ENCODE measurements at places on chromosomes 11 and 22.

DNA sequence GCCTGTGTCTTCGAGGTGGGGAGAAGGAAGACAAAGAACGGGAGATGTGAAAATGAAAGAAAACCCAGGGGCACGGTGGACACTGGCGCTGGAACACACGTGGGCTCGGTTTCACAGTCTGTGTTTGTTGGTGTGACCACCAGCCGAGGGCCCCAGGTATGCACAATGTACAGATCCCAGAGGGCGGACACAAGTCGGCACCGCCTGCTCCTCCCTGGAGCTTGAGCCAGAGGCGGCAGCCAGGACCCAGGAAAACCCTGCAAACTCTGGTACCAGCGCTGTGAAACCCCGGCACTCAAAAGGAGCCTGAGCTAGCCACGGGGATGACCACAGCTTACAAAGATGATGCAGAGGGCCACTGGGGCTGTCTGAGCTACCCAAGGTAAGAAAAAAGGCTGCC is 105.0 kb downstream of the SHANK2 start:
- DNase-seq = no peak

DNA sequence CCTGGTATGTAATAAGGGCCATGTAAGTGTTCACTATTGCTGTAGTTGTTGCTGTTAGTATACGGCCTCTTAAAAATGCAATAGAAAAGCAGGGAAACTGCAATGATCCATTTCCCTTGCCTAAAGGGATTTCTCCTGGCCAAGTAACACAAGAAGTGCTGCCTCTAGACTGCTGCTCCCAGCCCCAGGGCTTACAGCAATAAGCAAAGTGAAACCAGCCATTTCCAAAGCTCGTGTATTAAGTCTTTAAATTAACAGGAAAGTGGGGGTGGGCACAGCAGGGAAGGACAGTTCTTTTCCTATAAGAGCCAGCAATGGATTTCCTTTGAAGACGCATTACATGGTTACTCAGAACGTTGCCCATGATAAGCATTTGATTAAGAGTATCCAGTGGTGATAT is 36.9 kb upstream of the WT1 start:
- DNase-seq = no peak

- DNase-seq = no peak
Measured at GRCh38 chr11:17432002-17432401, 43.5 kb upstream of the KCNJ11 start.

DNA sequence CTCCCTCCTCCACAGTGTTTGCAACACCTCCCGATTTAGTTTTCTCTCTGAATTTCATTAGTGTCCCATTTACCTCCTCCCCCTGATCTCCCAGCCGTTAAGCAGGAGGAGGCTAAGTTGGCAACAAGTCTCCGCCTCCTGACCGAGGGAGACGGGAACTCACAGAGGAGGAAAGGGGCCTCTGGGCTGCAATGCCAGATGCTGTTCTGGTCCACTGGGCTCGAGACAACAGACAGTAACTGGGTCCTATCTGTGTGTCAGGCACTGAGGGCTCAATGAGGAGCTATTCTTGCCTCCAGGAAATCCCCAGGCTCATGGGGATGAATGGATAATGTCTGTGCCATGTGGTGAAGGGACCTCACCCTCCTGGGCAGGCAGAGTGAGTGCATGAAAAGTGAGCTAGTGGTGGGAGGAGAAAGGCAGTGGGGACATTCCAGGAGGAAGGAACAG is 228.1 kb downstream of the TENM4 start:
- DNase-seq = no peak

DNA sequence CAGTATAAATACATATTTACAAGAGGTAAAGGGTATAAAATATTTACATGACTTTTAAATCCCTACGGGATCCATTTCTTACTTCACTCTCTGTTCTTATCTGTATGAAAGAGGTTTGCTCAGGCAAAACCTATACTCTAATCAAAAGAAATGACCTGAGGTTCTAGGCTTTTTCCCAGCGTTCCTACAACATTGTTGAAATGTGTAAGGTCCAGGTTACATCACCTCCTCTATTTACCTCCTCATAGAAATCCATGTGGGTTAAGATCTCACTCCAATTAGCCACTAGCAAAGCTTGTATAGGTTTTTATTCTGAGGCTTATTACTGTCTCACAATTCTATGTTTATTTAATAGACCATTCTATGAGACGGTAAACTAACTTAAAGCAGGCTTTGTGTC is 12.0 kb upstream of the OR51L1 start:
- no peak for DNase-seq

GRCh38 chr11:74022546-74022945 is 13.7 kb upstream of the UCP3 start:
- no peak for DNase-seq

DNA sequence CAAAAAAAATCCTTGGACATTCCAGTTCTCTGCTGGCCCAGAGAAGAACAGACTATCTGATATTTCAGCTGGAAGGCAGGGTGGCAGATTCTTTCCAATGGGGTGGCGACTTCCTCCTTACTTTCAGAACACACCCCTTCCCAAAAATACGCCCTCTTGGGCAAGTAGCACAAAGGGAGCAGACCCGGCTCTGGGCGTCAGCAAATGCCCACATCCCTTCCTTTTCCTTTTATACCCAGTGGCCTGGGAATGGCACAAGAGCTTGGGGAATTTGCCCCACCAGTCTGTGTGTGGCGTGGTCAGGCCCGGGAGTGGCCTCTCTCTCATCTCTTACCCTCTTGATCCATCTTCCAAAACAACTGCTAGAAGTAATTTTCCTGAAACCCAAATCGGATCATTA is 33.0 kb upstream of the NUP160 start:
- DNase-seq = no peak

DNA sequence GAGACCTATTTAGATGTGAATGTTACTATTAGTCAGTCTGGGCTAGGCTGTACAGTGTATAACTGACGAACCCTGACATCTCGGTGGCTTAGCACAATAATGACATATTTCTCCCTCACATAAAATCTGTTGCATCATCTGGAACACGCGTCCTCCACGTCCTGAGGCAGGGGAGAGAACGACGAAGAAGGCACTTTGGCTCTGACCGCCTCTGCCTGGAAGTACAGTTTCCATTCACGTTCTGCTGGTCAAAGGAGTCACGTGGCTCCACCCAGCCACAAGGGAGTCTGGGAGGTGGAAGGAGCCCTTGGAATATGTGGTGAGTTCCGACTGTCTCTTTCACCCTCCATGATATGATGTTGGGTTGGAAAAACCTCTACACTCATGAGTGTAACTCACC is 55.1 kb upstream of the CD82 start:
- no peak for DNase-seq

DNA sequence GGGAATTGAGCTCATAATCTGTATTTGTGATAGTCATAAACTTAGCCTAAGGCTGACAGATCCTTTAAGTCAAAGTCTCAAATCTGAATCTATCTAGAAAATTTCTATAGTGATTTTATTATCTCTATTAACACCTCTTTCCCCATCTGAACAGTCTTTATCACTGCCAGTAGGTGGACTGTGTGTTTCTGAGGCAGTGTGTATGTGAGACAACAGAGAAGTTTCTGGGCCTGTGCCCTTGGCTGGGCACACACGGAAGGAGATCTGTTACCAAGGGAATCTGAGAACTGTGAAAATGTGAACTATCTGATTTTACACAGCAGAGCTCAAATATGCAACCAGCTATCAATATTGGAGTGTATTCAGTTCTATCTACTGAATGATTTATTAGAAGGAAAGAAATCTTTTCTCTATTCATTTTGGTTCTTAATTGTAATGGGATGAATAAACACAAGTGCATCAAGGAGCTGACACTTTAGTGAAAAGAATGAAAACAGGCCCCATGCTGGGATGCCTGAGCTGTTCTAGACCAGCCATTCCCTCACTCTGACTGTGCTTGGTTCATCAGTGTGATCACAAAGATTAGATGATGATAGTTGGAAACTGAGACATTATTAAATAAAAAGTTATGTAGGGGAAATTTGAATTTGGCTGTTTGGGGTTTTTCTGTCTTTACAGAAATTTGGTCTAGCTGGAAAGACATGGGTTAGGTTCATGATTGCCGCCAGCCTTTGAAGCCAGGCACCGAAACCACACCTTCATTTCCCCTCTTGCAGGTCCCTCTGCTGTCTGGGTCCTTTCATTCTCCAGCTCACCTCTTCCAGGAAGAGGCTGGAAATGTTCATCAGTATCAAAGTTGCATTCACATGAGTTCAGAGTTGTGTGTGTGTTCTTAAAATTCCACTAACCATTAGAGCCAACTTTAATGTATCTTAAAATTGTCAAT is 68.1 kb downstream of the LIF start:
- DNase-seq = no peak

- DNase-seq = no peak
Measured at GRCh38 chr11:77252555-77253270, 48.8 kb downstream of the GDPD4 start.

DNA sequence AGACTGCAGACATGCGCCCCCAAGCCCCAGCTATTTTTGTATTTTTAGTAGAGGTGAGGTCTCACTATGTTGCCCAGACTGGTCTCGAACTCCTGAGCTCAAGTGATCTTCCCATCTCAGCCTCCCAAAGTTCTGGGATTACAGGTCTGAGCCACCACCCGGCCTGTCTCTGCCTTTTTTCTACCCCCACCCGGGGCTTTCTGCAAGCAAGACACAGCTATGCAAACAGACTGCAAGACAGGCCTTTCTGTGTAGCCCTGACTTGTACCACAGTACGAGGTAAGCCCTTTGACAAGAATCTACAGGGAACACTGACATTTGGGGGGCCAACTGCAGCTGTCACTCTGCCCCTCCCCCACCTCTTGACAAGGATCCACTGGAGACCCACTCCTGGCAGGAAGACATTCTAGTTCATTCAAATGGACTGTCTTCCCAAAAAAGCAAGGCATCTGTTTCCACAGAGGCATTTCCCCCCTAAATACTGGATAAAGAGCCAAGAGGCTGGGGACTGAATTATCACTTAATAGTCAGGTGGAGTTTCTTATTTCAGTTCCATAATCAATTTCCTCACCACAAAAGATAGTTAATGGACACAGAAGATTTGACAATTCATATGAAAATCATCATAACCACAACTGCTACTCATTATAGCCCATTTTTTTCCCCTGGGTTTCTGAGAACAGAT is 118.2 kb downstream of the ABTB2 start:
- DNase-seq = no peak

DNA sequence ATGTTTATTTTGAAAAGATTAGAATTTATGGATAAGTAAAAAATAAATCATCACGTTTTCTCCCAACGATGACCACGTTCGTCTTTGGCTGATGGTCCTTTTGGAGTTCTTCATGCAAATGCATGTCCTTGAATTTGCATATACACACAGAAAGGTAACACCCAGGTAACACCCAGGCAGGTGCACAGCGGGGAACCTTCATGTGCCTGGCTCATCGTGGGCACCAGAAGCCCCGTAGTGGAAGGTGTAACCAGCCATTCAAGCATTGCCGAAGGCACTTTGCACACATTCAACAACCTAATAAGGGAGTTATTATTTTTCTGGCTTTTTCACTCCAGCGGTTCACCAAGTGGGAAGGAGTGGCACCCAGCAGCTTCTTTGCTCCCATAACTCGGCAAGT is 404.6 kb downstream of the TBC1D22A start:
- no peak for DNase-seq

GRCh38 chr22:26835929-26836528 is 178.6 kb downstream of the MIAT start:
- DNase-seq = peak; percentile 40

DNA sequence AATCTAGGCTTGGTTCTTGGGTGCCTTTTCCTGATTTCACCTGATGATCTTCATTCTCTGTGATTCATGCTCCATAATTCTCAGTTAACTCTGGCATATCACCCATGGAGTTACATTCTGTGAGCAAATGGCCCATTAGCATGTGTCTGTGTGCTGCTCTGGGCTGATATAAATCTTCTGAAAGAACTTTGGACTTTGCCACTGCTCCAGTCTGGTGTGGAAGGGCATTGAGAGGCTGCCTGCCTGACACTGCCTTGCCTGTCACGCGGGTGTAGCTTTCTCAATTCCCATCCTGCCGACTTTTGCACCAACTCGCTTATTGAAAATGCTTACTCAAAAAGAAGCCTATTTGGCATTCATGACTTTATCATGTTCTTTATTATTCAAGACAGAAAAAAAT is 42.2 kb downstream of the FAT3 start:
- DNase-seq = no peak

DNA sequence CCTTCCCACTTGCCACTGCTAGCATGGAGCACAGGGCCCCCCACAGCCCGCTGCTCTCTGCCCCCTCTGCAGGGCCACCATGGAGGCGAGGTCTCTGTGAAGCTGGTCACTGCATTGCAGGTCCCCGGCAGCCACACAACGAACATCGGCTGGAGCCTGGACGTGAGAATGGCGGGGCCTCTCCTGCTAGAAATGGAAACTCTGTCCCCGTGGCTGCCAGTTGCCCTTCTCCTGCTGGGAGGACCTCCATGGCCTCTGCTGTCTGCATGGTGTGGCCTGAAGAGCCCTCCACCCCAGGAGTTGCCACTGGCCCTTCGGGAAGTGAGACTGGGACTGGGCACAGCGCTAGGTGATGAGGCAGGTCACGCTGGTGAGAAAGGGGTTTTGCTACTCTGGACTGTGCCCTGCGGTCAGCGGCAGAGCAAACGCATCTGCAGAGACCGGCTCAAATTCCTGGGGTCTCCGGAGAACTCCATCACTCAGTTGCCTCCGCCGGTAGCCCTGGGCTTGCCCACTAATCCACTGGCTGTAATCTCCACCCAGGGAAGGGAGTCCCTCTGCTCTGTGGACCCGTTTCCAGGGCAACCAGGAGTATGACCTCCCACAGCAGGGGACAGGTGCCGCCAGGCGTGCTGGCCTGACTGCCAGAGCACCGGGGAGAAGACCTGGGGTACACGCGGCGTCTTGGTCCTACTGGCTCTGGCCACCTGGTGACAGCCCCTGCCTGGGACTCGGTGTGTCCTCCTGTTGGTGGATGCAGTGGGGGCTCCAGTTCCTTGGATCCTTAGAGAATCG is 806.3 kb downstream of the BRD1 start:
- no peak for DNase-seq

DNA sequence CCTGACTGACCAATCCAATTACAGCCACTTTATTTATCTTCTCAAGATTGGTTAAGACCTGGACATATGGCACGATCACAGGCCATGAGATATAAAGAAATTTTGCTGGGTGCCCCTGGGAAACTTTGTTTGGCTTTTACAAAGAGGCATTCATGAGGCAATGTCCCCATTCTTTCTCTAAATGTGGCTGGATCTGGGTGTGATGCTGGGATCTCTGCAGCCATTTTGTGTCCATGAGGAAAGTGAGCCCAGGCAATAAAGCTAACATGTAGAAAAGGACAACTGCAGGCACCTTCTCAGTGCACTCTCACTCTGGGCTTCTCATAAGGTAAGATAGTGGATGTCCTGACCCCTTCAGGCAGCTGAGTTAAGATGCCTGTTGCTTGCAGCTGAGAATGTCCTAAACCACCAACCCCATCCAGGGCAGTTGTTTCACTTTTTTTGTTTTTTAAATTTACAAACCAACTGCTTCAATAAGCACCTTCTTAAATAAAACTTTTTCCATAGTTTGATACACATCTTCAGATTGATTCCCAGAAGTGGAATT is 372.3 kb downstream of the MIAT start:
- no peak for DNase-seq

DNA sequence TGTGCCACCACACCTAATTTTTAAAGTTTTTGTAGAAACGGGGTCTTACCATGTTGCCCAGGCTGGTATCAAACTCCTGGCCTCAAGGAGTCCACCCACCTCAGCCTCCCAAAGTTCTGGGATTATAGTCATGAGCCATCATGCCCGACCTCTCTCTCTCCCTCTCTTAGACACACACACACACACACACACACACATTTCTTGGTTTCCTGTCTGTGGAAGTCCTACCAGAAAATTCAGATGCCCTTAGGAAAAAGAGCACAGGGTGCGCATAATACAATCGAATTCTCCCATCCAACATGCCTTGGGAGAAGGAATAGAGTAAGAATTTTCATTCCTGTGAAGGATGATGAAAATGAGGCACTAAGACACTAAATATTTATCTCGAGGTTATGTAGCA is 10.4 kb downstream of the MICAL3 start:
- no peak for DNase-seq
